Amygdala (tissue), 56 donors: ENCODE measurements at places on chromosomes 11 and 22.
A peak's percentile ranks its signal among the peaks of the same experiment; 100 is the strongest.

DNA sequence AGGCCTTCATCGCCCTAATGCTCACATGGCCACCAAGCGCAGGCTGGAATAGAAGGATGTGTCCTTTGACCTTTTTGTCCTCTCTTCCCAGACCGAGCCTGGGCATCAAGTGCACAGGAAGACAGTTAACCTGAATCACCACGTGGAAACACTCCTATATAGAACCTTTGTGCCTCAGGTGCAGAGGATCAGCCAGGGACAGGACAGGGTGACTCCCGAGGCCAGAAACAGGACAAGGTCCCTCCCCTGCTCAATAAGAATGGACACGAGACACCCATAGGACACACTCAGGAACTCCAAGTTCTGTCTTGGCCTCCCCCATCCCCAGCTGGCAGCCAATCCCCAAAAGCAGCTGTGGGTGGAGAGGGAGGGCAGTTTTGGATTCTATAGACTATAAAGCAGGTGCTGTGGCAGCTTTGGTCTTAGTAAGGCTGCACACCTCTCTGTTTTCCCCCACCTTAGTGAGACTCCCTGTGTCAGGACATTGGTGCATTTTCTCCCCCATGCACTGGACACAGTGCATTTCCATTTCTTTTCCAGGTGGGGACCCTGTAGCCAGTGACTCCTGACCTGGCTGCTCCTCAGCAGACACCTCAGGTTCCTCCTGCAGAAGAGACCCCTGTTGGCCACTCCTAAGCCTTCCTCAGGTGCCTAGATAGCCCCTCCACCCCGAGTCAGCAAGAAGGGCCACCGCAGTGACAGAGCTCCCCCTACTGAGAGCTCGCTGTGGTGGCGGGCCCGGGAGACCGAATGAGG, 43.6 kb upstream of the POU2AF1 start:
- peak; percentile 60 for DNase-seq

DNA sequence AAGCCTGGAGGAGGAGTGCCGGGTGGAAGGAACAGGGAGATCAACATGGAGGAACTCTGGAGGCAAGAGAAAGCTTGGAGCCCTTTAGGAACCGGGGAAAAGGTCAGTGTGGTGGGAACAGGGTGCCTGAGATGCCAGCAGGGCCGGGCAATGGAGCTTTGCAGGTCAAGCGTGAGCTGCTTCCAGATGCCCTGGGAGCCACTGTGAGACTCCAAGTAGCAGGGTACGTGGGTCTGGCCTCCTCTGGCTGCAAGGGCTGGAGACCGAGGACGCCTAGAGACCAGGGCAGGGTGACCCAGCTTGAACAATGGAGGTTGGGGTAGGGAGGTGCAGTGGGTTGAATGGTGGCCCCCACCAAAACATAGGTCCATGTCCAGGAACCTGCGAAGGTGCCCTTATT, 15.6 kb upstream of the EMID1 start:
- no peak for DNase-seq

DNA sequence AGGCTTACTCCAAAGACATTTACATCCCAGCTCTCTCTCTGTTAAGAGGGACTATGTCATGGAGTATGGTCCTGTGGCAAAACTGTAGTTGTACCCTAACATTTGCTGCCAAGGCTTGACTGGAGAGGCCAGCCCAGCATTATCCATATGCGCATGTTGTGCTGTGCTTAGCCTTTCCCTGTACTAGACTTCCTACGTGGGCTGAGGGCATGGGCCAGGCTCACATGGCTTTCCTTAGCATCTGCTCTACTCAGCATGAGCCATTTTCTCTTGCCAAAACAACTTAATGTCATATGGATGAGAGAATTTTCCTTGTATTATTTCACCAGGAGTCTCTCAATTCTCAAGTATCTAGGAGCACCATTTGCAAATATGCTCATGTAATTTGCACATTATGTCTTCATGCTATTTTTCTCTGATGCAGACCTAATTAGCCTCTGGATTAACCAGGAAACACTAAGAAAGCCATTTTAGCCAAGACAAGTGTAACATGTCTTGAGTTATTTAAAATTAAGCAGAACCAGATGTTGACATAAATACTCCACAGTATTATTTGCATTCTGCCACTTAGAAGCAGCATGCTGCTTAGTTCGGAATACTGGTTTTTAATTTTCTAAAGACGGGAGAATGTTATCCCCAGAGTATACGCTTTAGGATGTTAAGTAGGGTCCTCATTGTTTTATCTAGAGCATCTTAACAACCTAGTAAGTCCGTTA, 71.7 kb upstream of the FAR1 start:
- no peak for DNase-seq

GRCh38 chr11:119520966-119521365, 98.0 kb upstream of the THY1 start:
- no peak for DNase-seq

DNA sequence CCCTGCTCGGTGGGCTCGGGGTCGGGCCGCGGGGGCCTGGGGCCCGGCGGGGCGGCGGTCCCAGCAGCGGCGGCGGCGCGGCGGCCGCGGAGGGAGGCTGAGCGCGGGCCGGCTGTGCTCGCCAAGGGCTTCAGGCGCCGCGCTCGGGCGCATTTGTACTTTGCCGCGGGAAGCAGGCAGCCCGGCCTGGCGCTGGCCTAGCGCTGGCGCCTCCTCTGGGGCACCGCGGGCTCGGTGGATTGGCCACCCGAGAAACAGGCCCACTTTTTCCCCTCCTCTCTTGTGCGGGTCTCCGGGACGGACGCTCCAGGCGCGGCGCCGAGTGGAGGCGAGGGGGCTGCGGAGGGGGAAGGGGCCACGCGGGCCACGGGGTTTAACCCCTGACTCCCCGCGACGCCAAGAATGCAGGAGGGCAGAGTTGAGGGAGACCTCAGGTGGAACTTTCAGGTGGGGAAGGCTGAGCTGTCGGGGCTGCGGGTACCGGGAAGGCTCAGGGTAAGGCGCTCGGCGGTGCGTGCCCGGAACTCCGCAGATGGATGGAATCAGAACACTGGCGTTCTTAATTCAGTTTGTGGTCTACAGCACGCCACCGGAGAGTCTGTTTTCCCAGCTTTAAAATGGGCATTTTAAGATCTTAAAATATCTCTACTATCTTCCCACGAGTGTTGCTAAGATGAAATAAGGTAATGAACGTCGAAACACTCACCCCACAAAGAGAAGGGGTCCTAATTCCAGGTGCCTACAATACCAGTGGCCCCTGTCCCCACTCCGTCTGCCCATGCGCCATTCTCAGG, at the start of gene CHRDL2:
CHRDL2 (minus strand) TSS at position 126 of the 794 bp plus-strand sequence. CDS start 538 bp downstream, outside the sequence.
- DNase-seq, result no peak

- DNase-seq, result no peak
Measured at GRCh38 chr11:13205486-13205885, 72.1 kb upstream of the BMAL1 start.

GRCh38 chr11:63375434-63375833, 5.8 kb downstream of the SLC22A9 start:
- DNase-seq, result no peak

- no peak for DNase-seq
Measured at GRCh38 chr11:122882189-122882856, at the start of gene JHY. TSS of gene JHY (plus strand) at chr11:122882759. CDS start at chr11:122885850, 3,091 bp downstream.

- no peak for DNase-seq
Measured at GRCh38 chr11:1943576-1943975, 3.6 kb upstream of the MRPL23 start.

GRCh38 chr11:74141908-74142307, 28.9 kb downstream of the C2CD3 start:
- no peak for DNase-seq

- no peak for DNase-seq
Measured at GRCh38 chr11:71311928-71312510, 59.6 kb upstream of the SHANK2 start.

DNA sequence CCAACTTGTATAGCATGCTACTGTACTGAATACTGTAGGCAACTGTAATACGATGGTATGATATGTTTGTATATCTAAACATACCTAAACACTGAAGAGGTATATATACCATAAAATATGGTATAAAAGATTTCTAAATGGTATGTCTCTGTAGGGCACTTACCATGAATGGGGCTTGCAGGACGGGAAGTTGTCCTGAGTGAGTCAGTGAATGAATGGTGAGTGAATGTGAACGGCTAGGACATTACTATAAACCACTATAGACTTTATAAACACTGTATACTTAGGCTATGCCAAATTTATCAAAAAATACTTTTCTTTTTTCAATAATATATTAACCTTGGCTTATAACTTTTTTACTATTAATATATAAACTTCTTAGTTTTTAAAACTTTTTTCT, 66.8 kb downstream of the ZC3H12C start:
- DNase-seq, result no peak

DNA sequence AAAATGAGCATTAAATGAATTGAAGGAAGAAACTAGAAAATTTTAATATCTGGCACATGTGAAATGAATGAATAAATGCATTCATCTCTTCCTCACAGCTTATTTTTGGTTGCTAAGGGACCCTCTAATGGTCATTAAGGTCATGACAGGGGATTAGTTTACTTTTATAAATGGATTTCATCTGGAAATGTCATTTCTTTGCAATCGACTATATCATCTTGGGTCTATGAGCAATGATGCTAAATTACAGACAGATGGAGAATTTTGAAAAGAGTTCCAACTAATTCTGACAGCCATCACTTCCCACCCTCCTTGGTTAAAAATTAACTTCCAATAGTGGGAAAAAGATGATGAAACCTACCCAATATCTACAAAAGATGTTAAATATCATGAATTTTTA, 98.0 kb downstream of the KIF18A start:
- no peak for DNase-seq

DNA sequence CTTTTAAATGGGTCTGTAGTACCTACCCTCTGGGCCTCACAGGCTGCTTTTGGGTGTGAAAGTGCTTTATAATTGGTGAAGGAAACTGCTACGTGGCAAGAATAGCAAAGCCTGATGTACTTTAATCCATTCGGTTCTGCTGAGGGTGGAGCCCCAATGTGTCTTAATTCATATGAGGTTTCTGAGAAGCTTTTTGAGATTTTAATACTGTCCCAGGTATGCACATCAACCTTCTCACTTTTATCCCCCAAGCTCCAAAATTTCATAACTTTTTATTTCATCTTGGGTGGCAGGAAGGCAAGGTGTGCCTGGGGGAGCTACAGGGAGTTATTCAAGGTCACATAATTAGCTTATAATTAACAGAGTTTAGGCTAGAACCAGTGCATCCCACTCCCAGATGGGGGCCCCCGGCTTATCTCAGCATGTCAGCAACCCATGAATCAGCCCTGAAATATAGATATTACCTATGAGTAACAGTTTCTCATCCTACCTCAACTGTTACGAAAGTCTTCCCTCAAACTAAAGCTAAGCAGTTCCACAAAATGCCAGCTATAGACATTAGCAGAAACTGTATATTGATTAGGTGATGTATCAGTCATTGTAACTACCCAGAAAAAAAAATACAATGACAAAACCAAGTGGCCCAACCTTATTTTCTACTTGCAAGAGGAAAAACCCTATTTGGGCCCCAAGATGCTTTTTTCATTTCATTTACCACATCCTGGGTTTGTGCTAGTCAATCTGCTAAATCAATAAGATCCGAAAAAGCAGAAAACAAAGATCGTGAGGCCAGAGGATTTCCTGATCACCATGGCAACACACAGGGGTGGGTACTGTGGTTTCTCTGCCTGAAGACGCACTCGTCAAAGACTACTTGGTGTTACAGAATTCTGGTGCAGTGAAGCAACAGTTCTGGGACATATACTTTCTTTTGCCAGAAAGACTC, 26.7 kb downstream of the CD44 start:
- DNase-seq, result no peak

- no peak for DNase-seq
Measured at GRCh38 chr22:50571264-50572175, 6.7 kb downstream of the CPT1B start.

DNA sequence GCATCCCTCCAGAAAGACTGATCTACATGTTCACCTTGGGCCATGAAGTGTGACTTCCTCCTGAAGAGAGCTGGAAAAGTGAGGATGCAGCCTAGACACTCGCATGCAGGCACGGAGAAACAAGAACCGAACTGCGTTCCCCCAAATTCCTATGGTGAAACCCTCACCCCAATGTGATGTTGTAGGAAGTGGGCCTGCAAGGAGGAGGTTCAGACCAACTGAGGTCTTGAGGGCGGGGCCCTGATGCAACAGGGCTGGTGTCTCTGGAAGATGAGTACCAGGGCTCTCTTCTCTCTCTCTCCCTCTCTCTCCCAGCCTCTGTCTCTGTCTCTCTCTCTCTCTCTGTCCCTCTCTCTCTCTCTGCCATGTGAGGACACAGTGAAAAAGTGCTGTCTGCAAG, 501.1 kb downstream of the BRD1 start:
- no peak for DNase-seq

- DNase-seq, result no peak
Measured at GRCh38 chr11:65113361-65113756, 1.7 kb downstream of the TM7SF2 start.

GRCh38 chr11:15361316-15361715, 246.6 kb downstream of the INSC start:
- DNase-seq, result no peak

- no peak for DNase-seq
Measured at GRCh38 chr11:31325160-31325559, 44.4 kb downstream of the DCDC1 start.

- DNase-seq, result no peak
Measured at GRCh38 chr22:31272522-31273446, 19.5 kb downstream of the PIK3IP1 start.

GRCh38 chr11:104390651-104391050, 226.7 kb upstream of the PDGFD start:
- no peak for DNase-seq

DNA sequence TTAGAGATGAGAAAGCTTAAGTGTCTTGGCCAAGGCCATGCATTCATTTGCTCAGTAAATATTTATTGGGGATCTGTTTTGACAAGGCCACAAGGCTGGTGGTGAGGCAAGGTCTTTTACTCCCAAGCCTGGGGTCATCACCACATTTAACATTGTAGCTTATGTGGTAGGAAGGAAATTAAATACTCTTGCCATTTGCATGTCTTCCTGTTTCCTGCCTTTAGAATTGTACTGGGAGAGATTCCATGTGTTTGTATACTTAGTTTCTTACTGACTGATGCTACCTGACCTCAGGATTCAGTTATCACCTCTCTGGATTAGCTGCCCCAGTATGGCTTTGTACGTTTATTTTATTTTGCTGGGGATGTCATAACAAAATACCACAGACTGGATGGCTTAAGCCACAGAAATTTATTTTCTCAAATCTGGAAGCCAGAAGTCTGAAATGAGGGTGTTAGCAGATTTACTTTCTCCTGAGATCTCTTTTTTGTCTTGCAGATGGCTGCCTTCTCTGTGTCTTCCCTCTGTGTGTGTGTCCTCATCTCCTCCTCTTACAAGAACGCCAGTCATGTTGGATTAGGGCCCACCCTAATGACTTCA, 44.8 kb downstream of the SPECC1L start:
- DNase-seq, result no peak

DNA sequence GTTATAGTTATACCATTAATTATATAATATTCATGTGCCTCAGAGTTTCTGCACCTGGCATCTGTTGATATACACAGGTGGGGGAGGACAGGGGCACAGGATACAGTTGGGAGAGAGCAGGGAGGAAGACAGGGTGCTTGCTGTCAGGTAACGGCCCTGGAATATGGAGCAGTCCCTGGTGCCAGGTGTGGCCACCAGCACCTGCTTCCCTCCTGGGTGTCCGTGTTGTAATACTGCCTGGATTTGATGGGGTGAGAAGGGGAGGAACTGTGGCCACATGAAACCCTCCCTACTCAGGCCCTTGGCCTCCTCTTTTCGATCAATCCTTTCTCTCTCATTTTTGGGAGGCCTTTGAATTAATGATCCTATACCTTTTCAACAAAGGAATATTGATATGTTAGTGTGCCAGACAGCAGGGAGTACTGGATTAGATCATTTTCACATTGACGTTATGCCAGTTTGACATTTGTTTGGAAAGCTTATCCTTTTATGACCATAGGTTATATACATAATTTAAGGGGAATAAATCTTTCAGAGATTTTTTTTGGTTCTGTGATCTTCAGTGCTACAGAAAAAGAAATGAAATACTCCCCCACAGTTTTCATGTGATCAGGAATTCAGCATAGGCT, 88.6 kb downstream of the TEAD1 start:
- DNase-seq, result no peak
